Foreskin keratinocyte (primary cell): ENCODE measurements at places on chromosomes 7 and 10.

DNA sequence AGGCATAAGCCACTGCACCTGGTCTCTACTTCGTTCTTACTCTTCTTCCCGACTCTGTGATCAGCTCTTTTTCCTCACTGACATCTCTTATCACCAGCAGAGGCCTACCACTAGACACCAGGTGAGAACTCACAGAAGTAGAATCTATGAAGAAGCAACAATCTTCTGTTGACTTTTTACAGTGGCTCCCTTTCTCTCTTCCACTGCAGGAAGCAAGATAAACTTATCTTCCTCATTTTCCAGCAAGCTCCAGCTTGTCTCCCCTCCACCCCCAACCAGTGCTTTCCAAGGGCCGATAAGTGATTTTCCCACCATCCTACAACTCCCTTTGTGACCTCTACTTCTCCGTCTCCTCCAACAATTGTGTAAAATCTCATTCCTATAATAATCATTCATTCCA lies 45.5 kb downstream of the TLX1 start:
- no peak for DNase-seq

- no peak for DNase-seq
Measured at GRCh38 chr7:3112479-3113134, 68.9 kb upstream of the CARD11 start.

DNA sequence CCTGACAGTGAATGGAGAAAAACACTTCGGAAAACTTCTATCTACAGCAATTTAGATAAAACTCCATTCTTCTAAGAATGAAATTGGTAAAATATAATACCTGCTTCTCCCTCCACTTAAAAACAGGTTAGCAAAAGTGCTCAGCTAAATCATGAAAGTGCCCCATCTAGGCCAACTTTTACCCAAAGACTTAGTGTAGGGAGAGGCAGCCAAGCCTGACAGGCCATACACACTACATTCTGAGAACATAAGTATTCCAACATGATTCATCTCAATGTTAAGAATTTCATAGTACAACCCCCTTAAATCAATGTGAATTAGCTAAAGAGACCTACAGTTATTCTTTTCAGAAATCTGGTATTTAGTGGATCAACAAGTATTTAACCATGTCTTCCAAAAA lies 7.2 kb downstream of the FAM3C start:
- DNase-seq, result no peak

DNA sequence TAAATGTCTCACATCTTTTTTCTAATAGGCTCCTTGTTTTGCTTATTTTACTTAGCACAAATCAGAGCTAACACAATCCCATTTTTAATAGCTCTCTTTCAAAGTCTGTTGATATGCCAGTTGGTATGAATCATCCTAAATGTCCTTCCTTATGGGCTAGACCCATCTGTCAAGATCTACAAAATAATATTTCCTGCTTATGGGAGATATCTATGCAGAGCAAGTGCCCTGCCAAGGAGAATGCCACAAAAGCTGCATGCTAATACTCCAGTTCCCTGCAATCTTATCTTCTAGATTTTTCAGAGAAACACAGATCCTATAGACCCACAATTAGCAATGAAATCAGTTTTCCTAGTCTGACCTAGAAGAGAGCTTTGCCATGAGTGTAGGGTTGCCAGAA lies 230.8 kb upstream of the NPVF start:
- no peak for DNase-seq

DNA sequence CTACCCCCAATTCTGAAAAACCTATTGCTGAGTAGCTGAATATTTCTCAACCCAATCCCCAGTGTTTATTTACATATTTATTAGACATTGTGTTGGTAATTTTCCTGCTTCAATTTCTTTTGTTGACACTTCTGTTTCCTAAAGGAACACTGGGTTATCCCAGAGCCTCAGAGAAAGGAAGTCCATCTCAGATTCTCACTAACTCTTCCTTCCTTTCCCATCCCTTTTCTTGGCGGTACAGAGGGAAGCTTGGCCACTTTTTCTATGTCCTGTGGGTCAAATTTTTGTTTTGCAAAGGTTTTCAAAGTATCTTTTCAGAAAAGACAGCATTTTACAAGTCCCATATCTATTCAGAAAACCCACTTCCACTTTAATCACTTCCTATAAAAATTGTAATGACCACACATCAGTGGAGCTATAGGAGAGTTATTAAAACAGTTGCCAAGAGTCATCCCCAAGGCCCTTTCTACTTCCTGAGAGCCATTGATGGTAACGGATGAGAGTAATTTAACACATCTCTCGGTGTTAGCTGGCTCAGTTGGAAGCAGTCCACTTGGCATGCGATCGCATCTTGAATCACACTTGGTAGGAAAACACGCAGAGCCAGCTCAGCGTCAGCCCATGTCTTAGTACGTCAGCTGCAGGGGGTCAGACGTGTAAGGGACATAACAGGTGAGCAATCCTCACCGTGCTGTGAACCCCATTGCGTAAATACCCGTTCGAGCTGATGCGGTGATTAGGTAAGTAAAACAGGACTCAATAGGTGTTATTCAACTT lies 231.1 kb upstream of the ADARB2 start:
- peak; percentile 32 for DNase-seq

GRCh38 chr7:117323851-117324711 lies 1.2 kb upstream of the WNT2 start:
- DNase-seq, result peak; percentile 43

DNA sequence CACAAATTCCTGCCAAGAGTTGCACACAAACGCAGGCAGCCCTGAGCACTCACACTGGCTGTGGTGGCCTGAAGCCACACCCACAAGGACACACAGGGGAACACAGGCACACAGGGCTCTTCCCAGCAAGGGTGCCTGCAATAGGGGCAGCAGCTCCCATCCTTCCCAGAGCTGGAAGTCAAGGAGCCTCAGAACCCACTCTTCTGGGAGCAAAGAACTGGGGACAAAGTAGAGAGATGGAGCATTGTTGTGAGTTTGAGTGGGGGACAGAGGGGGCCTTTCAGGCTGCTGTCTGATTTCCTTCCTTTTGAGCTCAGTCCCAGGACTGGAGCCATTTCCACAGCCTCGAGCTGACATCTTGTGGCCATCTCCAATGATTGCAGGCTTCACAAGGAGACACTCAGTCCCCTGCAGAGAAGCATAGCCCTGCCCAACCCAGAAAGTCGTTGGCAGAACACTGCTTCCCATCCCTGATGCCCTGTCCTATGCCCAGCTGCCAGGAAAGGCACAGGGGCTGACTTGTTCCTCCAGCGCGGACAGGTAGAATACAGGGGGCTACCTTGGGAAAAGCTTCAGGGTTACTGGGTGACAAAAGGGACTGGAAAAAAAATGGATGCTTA lies 34.4 kb upstream of the SLF2 start:
- DNase-seq, result peak; percentile 52

DNA sequence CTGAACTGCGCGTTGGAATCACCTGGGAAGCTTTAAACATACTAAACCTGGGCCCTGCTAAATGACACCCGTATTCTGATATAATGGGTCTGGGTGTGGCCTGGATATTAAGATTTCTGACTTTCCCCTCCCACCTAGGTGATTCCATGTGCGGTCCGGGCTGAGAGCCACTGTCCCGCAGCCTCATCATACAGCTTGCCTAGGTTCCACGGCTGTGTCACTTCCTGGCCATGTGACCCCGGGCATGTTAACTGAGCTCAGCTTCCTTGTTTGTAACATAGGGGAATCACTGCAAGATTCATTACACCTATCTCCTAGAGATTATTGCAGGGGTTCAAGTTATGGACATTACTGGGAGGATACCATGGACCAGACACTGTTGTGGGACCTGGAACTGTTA lies 472.7 kb upstream of the GALNT17 start:
- DNase-seq, result no peak

GRCh38 chr10:1475771-1476454 lies 261.4 kb downstream of the ADARB2 start:
- no peak for DNase-seq

DNA sequence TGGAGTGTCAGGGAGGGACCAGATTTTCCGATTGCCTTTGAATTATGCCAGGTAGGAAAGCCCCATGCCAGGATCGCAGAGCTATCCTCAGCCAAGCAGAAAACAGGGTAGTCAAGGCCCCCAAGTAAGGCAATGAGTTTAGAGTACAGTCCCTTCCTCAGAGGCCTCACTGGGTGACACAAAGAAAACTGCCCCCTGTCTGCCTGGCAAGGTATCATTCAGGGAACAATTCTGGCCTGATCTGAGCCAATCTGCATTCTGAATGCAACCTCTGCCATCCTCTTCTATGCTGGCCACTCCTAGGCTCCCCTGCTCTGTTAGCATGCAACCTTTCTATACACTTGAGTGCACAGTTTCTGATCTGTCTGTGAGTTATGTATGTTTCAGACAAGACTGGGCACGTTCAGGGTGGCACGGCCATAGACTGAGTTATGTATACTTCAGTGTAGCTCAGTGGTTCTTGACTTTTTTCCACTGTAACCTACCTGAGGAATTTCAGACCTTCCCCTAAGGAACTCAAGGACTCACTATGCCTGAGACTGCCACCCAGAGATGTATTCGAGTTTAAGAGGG lies 336.8 kb downstream of the PLXNA4 start:
- peak; percentile 68 for DNase-seq

DNA sequence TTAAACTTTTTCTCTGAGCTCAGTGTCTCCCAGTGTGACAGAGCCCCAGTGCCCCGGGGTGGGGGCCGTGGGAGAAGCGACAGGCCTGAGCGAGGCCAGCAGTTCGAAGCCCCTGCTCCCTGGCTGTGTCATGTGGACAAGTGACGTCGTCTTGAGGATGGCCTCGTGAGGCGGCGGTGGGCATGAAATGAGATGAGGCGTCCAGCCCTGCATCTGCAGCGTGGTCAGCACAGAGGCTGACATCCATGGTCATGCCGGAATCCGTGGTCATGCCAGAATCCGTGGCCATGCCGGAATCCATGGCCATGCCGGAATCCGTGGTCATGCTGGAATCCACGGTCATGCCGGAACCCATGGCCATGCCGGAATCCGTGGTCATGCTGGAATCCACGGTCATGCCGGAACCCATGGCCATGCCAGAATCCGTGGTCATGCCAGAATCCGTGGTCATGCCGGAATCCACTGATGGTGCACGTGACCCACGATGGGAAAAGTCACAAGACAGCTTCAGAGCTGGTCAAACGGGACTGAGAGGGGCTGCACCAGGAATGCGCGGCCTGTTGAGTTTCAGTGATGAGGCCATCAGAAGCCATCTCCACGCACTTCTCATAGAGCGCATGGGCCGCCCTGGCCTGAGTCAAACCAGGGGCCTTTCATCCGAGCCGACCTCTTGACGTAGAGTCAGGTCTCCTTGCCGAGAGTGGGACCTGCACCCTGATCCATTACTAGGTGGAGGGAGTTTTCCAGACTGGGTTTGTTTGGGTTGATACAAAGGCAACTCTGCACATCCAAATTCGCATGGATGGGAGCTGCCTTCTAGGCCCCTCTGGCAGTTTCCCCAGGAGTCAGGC lies 342.5 kb downstream of the PTPRN2 start:
- no peak for DNase-seq

DNA sequence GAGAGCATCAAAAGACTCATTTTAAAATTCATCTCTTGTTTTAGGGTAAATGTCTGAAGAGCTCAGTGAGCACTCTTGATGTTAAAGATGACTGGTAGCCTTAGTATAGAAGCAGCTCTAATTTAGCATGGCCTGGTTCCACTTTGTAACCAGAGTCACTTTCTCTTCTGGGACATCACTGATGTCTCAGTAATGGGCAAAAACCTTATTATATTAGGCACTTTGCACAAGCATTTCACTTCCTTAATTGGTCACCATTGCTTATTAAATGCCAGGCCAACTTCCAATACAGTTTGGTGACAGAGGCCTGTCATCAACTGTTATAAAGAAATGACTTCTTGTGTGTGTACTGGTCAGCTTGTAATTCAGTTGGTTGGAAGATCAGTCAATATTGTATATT lies 53.0 kb downstream of the STEAP1B start:
- no peak for DNase-seq

DNA sequence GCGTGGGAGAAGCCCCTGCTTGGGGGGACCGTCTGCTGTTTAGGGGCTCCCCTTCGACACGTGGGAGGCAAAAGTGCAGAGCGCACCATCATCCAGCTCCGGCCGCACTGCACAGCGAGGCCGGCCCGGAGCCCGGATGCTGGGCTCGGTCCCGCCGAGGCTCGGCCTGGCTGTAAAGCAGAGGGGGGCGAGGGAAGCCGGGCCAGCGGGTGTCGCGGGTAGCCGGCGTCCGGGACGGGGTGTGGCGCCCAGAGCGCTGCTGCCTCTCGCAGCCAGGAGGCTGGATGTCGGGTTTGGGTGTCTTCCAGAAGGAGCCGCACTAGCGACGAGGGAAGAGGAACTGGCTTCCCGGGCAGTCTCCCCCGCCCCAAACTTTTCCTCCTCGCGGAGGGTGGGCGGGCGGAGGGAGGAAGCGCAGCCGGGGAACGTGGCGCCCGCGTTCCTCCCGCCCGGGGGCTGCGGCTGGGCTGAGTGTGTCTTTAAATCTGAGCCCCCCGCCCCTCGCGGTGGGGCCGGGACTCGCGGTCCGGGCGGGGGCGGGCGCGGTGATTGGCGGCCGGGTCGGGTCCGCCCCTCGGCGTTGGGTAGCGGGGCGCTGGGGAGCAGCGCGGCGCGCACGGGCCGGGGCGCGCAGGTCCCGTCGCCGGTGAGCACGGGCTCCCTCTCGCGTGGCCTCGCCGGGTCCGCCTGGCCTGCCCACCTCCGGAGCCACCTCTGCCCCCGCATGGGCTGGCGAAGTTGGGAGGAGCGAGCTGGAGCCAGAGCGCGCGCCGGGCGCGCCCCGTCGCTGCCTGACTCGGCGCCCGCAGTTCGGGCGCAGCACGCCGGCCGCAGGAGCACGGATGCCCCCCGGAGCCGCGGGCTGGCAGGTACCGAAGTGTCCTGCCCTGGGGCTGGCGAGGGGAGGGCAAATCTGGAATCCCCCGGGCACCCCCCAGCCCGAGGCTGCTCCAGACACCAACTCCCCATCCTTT lies at the start of gene PALD1:
PALD1 (plus strand) TSS at position 577 of the 974 bp plus-strand sequence. CDS start 47,185 bp downstream, outside the sequence.
- no peak for DNase-seq

DNA sequence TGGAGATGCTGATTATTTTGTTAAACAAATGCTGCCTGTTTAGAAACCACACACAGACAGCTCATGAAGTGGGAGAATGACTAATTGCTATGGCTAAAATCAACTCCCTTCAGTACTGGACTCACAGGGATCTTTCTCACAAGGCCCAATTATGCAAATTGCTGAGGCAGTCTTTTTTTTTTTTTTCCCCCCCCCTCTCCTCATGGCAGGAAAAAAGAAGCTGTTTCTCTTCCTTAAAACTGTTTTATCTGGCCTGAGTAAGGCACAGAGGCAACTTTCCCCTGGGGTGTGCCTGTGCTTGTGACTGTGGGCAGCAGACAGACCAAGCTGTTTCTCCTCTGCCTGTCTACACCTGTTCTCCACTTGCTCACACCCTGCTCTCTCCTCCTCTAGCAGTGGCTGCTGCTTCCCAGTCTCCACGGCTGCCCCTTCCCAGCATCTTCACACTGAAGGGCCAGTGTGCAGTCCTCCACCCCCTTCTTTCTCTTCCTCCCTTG lies 65.4 kb upstream of the STEAP1B start:
- DNase-seq, result peak; percentile 94
